ENCODE measurements at places on chromosomes 4 and X. TPM values are rescaled to one million over a fixed set of nuclear protein-coding genes. Genes with fewer than 3 reads are reported as not detected.

- H3K36me3 ChIP-seq = no peaks in the 10 kb centered on the region
- no peak overlapping the region for H3K27ac ChIP-seq
Measured at GRCh38 chr4:170037481-170037880, 11.3 kb upstream of the MFAP3L start.

GRCh38 chr4:52641854-52642563, 17.1 kb downstream of the USP46 start:
- peaks cover 11% of the 10 kb centered on the region for H3K27me3 ChIP-seq
- peaks cover 15% of the 10 kb centered on the region for H3K4me1 ChIP-seq
- peaks cover 2% of the 10 kb centered on the region for H3K36me3 ChIP-seq
- DNase-seq = peak; percentile 39
- no peak overlapping the region for H3K27ac ChIP-seq

USP51 gene
- 2.7 TPM for total RNA-seq

- H3K27ac ChIP-seq = no peak overlapping the region
- H3K4me1 ChIP-seq = peaks cover 14% of the 10 kb centered on the region
- H3K4me3 ChIP-seq = no peak overlapping the region
- DNase-seq = no peak
Measured at GRCh38 chr4:38185406-38186144, 225.4 kb downstream of the PTTG2 start.

DNA sequence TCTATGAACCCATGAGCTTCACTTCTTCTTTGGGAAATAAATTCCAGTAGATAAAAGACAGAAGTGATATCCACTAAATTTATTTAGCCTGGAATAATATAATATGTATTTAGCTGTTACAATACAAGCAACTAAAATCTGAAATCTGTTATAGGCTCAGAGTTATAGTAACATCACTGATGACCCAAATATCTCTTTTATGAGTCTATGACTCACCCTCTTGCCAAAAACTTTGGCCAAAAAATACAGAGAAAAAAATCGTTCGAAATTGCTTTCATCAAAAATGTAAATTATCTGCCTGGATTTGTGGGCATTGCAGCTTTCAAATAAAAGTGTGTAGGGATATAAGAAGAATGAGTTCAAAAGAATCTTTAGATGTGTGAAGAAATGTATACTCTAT, 89.4 kb upstream of the DKK2 start:
- peaks cover 8% of the 10 kb centered on the region for H3K27me3 ChIP-seq
- H3K27ac ChIP-seq = no peak overlapping the region
- no peak for DNase-seq
- H3K4me3 ChIP-seq = no peak overlapping the region
- no peaks in the 10 kb centered on the region for H3K36me3 ChIP-seq

SHISA3 gene
- total RNA-seq = 0.23 TPM

All from activated T-cell treated with anti-CD3 and anti-CD28 coated beads, Interleukin-2, amount 50 U/mL, for 72 hours (primary cell).